A673 (cell line): ENCODE measurements at places on chromosomes 6 and 20.

DNA sequence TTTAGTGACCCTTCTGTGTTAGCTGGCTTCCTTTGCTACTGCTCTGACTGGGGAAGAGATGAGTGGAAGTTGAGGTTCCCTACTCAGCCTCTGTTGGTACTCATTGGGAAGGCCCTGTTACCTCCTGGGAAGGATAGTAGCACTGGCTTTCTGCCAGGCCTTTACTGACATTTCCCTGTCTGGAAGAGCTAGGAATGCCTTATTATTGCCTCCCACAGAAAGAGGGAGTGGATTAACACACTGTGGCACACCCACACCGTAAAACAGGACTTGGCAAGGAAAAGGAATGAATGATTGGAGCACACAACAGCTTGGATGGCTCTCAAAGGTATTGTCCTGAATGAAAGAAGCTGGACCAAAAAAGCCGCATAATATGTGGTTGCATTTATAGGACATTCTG is 12.2 kb downstream of the ZNF831 start:
- no peak for DNase-seq

DNA sequence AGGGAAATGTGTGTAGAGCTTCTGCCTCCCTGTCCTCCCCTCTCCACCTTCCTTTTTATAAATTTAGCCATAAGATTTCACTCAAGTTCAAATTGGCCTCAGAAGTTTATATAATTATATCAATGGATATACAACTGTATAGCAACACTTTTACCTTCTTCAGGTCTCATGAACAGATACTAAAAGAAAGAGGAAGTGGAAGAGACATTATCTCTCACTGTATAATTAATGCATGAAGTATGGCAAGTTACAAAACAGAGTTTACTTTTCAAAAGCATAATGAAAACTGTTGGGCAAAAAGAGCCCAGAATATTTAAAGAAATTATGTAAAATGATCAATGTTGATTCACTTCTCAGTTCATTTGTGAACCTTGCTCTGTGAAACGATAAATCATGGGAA is 99.7 kb downstream of the PDE7B start:
- no peak for DNase-seq

DNA sequence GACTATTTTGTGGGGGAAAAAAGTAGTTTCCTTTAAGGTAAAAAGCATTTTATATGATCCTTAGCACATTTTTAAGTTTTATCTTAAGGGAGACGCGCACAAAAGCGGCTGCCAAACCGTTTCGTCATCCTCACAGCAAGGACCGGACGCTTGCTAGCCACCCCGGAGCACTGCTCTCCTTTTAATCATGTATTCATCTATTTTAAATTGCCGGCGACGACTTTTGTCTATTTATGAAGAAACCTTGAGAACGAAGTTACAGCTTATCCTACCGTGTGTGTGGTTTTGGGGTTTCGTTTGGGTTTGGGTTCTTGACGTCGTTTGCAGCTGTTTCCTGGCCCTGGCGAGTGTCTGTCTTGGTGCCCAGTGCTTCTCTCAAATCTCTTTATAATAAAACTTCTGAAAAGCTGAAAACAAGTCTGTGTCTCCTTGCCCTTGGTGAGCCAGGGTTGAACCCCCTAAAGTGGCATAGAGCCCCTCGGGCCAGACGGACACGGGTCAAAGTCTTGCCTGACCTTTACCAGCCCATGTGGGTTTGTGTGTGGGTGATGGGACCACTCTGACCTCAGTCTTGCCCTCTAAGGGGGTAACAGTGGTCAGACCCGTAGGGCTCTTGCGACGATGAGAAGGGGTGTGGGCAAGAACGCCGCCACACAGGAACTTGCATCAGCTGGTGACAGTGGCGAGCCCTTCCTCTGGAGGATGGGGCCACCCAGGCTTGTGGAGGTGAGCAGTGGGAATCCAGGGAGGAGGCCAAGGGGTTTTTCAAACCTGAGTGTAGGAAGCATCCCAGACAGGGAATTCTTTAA is 117.6 kb downstream of the JPH2 start:
- DNase-seq = no peak

- peak; percentile 45 for DNase-seq
Observed at GRCh38 chr6:30842754-30843610, 41.3 kb upstream of the DDR1 start.

- DNase-seq = no peak
Observed at GRCh38 chr20:12512755-12513154, 496.0 kb upstream of the SPTLC3 start.
